ENCODE measurements at places on chromosomes 5 and 9.

- peak; percentile 72 for DNase-seq
Measured at GRCh38 chr9:69035438-69036308, at the start of gene FXN. Gene FXN (plus strand): TSS chr9:69035752. CDS start chr9:69035783, 31 bp downstream.

- no peak for DNase-seq
Measured at GRCh38 chr5:132438917-132439316, 51.7 kb downstream of the IRF1 start.

DNA sequence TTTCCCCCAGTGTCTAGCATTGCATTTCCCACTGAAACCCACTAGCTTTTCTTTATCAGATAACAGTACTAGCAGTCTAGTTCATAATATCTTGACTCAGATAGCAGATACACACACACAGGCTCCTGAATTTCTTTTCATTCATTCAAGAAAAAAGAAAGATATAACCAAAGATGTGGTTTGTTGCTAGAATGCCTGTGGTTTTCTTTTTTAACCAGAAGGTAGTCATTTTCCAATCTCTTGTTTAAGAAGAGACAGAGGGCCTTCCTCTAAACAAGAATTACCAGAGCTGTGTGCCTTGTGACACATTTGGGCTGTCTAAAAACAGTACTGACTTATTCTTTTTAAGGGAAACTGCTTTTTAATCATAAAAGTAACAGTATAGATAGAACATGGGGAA, 167.3 kb downstream of the PJA2 start:
- DNase-seq: no peak

DNA sequence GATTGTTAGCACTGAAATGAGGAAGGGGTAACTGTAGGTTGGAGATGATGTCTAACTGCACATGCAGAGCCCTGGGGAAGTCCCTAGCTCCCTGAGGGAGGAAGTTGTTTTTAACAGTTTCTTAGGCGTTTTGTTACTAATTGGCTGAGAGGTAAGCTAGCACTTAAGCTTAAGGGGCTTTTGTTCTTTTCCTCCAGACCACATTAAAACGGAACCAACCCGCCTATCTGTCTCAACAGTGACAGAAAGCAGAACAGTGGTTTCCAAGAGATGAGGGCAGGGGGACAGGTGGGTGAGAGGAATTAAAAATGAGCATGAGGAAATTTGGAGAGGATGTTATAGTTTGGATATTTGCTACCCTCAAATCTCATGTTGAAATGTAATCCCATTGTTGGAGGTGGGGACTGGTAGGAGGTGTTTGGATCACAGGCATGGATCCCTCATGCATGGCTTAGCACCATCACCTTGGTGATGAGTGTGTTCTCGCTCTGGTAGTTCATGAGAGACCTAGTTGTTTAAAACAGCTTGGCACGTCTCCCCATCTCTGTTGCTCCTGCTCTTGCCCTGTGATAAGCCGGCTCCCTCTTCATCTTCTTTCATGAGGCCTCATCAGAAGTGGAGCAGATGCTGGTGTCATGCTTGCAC, 38.9 kb downstream of the LYRM7 start:
- DNase-seq: no peak

DNA sequence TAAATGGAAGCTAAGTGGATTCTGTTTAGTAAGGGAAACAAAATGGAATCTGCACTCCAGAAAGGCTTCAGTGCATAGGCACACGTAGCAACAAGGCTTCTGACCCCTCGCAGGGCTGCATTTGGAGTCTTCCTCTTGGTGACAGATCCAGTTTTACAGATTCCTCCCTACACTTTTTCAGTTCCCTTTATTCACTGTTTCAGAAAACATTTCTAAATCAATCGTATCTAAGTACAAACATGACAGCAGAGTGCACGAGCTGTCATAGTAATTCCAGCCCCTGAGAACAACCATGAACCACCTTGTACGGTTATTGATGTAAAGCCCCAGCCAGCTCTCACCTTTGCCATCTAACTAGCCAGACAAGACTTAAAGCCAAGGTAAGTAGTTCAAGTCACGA, 491.6 kb downstream of the SEMA5A start:
- DNase-seq: no peak

DNA sequence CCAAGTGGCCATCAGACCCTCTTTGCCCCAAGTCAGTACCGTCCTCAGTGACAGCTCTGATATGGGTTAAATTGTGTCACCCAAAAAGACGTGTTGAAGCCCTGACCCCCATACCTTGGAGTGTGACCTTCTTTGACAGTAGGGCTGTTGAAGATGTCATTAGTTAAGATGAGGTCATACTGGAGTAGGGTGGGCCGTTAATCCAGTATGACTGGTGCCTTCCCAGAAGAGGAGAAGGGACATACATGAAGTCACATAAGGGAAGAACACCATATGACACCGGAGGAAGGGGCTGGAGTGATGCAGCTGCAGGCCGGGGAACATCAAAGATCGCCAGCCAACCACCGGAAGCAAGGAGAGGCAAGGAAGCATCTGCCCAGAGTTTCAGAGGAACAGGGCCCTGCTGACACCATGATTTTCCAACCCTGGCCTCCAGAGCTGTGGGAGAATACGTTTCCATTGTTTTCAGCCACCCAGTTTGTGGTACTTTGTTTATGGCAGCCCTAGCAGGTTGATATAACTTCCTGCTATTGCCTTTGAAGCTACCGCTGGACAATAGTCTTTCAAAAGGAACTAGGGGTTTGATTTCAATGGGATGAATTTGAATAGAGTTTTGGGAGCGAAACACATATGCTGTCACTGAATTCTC, 36.4 kb upstream of the CPEB4 start:
- no peak for DNase-seq

- no peak for DNase-seq
Measured at GRCh38 chr9:131441441-131441840, 47.6 kb downstream of the PRRC2B start.

DNA sequence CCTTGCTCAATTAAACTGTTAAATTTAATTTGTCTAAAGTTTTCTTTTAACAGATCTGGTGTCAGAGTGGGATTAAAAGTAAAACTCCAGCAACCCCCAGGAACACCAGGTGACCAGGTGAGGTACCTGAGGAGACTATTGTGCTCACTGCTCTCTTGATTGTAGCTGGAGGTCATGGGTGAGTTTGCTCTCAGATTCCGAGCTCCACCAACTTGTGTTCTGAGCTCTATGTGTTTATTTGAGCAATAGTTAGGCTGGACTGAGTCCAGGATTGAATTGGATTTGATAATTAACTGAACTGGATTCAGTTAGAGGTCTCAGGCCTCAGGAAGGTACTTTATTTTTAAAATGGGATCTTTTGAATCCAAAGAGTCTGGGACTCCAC, 17.9 kb upstream of the SCGB3A2 start:
- no peak for DNase-seq

DNA sequence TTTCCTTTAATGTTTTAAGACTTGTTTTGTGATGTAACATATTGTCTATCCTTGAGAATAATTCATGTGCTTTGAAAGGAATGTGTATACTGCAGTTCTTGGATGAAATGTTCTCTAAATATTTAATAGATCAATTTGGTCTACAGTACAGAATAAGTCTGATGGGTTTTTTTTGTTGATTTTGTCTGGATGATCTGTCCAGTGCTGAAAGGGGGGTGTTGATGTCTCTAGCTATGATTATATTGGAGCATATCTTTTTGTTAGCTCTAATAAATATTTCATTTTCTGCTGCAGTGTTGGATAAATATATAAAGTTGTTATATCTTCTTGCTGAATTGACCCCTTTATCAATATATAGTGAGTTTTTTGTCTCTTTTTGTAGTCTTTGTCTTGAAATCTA, 269.9 kb upstream of the TUSC1 start:
- DNase-seq: no peak

DNA sequence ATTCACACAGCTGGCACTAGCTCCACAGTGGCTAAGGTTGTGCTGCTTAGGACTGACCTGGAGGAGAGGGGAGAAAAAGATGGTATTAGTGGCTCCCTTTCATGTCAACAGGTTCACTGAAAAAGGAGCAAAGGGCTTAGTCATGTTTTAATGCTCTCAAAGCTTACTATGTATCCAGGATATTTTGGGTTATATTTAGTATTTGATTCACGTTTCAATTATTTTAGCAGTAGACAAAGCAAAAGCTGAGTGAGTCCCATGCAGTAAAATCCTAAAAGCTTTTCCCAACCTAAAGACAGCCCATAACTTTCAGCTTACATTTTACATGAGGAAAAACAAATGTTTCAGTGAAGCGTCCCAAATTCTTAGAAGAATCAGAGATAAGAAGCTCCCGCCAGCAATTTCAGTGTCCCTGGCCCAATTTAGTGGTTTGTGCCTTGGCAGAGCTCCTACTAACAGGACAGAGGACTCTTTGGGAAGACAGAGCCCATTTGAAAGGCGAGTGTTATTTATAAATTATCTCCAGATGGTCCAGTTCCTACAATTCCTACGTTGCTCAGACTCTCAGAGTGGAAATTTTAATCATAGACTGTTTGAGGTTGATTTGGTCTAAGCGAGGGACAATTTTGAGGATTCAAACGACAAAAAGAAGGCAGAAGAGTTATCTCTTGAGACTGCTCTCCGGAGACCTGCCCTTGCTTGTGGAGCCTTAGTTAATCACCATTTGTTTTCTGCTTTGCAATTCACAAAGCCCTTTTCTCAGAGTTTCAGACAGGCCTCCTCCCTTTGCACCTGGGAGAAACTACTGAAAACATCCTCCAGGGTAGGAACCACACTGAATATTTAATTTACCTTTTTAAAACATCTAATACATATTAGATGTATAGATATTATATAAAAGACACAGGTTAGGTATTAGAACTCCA, 225.0 kb upstream of the ANKRD55 start:
- DNase-seq: no peak

DNA sequence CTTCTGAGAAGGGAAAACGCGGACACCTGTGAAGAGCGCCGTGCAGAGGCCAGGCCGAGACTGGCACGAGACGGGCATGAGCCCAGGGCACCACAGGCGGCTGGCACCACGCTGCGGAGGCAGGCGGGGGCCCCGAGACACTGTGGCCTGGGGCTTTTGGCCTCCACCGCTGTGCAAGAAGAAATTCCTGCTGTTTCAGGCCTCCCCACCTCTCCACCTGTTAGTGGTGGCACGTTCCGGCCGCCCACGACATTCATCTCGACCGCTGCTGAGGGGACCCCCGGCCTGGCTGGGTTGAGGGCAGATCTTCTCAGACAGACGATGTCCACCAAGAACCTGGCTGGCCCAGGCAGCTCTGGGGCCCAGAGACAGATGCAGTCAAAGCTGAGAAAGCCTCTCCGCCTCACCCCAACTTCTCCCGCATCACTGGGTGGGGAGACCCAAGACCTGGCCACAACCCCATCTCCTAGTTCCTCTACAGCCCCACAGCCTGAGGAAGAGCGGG, 11.5 kb downstream of the NACC2 start:
- DNase-seq: no peak

- peak; percentile 98 for DNase-seq
Measured at GRCh38 chr5:159905496-159905895, 10.8 kb upstream of the ADRA1B start.

DNA sequence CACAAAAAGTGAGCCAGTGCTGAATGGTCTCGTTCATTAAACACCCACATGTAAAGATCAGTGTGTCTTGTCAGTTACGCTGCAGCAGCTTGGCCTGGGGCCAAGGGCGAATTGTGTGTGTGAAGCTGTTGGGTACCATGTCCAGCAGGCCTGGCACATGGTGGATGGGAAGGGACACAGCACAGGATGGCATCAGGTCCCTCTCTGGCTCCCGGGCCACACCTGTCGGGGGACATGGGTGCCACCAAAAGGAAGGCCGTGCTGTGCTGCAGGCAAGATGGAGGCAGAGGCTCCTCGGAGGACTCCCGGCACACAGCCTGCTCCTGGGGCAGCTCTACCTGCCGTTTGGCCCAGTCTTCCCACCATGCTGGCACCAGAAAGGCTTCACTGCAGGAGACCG, 32.0 kb downstream of the NKD2 start:
- DNase-seq: no peak

GRCh38 chr5:67425514-67425913, 228.9 kb upstream of the CD180 start:
- DNase-seq: no peak

GRCh38 chr9:115000217-115000639, 69.8 kb upstream of the TNFSF8 start:
- DNase-seq: no peak

DNA sequence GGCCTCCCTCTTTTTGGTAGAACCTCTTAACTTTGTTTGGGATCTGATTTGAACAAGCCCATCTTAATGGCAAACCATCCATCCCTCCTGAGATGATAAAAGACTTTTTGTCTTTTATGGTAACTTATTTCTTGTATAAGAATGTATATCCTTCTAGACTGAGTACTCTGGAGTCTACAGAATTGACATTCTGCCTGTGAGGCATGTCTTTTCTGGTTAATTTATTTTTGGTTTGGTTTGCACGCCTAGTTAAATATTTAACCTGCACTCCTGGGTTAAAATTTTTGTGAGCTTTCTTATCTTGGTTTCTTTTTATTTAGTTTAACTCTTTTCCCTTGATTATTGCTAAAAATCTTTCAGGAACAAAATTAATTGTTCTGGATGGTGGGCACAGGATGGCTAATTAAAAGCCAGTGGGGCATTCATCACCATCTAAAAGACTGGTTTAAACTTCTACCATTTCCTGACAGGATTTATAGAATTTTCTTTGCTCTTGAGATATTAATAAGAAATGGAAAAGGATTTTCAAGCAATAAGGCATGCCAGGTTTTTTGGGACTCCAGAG, 50.3 kb downstream of the PHAX start:
- DNase-seq: no peak

GRCh38 chr9:35035851-35036701, 36.3 kb downstream of the VCP start:
- peak; percentile 26 for DNase-seq

GRCh38 chr9:86458191-86458855, 104.1 kb upstream of the TUT7 start:
- no peak for DNase-seq

DNA sequence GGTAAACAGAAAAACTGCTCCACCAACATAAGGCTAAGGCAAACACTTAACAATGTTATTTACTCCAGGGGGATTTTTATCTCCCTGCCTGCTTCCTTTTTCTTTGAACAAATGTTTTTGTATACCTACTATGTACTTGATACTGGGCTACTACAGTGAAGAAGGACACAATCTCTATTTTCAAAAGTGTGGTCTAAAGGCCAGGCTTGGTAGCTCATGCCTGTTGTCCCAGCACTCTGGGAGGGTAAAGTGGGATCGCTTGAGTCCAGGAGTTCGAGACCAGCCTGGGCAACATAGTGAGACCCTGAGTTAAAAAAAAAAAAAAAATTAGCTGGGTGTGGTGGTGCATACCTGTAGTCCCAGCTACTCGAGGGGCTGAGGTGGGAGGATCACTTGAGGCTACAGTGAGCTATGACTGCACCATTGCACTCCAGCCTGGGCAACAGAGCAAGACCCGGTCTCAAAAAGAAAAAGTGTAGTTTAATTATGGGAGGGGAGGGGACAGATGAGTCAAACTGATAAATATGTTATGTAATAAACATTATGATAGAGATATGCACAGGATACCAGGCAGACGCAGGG, 3.3 kb downstream of the STOM start:
- DNase-seq: no peak
